ENCODE measurements at places on chromosomes 7 and 10.

- DNase-seq = no peak
Measured at GRCh38 chr7:35849158-35849831, 48.4 kb downstream of the SEPTIN7 start.

GRCh38 chr10:91550021-91550420 is 82.8 kb downstream of the PPP1R3C start:
- DNase-seq = no peak

DNA sequence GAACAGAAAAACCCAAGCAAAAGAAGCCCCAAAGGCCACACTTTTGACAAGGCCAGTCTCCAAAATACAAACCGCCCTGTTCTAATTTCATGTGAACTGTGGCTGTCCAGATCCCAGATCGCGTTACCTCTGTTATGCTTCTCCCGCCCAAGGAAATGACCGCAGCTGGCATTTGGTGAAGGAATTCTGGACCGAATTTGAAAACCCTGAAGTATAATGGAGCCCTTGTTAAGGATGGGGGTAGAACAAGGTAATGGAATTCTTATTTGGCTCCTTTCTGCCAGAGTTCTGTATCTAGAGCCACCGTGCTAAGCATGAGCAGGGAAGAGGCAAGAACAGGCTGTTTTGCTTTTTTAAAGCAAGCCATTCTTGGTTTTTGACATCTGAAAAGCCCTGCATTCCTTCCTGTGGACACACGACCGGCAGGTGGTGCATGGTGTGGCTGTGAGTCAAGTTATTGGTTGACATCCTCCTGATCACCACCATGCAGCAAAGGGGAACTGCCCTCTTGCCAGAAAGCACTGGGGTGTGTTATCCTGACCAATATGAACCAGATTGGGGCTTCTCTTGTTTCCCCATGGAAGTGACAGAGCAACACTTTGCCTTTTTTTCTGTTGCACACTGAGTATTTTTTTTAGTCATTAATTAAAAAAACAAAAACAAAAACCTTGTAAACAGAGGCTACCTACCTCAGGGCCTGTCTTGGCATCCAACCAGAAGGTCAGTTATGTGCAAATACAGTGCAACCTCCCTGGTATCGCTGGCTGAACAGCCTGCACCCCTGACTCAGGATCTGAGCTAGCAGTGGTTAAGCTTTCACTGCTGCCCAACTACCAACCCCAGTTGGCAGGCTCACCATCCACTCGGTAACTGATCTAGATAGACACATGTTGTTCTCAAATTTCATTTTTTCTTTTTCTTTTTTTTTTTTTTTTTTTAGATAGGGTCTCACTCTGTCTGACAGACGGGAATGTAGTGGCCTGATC is 14.2 kb downstream of the UCMA start:
- DNase-seq = no peak

- DNase-seq = no peak
Measured at GRCh38 chr10:43955002-43955596, 306.4 kb upstream of the ZNF32 start.

DNA sequence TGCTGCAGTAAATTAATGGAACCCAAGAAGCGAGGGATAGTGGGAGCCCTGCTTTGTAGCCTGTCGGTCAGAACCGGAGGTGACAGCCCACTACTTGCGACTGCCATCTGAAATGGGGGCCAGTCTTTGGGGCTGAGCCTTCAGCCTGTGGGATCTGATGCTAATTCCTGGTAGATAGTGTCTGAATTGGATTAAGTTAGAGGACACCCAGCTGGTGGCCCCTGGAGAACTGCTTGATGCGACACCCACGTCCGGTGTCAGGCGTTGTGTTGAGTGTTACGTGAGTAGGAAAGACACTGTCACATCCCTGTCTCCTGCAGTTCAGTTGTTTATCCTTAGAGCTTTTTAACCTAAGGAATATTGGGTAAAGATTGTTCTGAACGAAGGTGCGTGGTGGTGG is 5.0 kb downstream of the EIF3B start:
- DNase-seq = no peak

DNA sequence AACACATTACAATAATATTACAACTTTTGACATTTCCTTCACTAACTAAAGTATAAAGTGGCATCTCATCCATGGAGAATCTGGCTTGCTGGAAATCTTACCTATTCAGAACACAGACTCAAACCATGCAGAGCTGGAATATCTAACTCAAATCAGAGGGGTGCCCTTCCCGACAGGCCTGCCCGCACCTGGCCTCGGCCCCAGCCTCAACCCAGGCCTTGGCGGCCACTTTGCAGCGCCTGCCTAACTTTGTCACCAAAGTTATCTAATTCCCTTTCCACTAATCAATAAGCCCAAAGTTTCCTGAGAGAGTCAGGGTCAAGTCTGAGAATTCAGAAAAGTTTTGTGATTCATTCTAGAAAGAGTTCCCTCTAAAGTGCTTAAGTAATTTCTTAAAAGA is 212.9 kb downstream of the COBL start:
- DNase-seq = no peak

DNA sequence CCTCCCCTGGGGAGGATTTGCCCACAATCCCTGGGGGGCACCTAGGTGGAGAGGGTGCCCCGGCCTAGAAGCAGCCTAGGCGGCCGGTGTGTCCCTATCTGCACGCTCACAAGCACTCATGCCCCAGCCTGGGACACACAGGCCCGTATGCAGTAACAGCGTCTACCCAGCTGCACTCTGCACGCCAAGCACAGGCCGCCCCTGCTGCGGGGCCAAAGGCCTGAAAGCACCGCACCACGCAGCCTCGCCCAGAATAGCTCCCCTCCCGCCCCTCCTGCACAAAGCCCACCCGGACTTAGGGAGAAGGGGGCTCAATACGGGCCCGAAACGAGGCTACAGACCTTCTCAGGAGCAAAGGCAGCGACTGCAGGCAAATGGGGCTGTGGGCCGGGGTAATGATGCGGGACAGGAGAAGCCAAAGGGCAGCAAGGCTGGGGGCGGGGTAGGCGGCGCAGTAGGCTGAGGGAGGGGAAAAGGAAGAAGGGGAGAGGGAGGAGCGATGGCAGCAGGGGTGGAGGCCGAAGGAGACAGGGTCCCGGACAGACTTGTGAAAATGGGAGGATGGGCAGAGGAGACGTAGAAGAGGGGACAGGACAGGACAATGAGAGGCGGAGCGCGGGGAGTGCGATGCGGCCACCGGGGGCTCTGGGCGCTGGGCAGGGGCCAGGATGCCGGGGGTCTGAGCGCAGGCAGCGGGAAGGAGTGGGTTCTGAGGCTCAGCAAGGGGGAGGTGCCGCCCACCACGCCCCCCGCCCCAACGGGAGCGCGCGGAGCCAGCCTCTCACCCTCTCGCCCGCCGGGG is 544 bp downstream of the GPRIN2 start:
- no peak for DNase-seq

- DNase-seq = no peak
Measured at GRCh38 chr7:140049339-140050024, 13.3 kb downstream of the PARP12 start.

Data from kidney capillary endothelial cell (primary cell).